ENCODE measurements at places on chromosomes 12 and 14.

DNA sequence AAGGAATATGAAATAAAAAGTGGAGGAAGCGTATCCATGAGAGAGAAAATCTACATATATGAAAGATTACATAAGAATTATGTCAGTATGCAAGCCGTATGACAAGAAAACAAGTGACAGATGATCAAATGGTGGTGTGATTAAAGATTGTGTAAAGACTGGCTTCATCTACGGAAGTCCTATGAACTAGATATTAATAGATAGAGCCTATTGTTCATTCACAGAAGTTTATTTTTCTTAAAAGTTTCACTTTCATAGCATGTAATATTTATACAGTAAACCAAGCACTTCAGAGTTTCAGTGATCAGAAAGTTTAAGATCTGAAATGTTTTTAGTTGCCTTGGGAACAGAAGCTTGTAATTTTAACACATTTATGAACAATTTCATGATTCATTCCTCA is 84.5 kb downstream of the VRK1 start:
- DNase-seq, result no peak

DNA sequence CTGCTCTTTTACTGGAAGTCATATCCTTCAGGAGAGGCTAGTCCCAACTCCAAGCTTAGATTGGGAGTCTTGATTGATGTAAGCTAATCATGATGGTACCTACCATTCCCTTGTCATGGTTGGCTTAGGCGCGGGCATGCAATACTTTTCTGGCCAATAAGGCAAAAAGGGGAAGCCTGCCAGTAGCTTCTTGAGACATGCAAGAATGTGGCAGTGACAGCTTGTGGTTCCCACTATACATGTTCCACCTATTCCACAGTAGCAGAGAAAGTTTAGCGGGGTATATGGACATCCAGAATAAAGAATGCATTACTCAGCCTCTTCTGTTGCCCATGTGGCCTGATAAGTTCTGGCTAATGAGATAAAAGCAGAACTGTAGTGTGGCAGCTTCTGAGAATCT is 55.0 kb downstream of the AP5M1 start:
- no peak for DNase-seq

DNA sequence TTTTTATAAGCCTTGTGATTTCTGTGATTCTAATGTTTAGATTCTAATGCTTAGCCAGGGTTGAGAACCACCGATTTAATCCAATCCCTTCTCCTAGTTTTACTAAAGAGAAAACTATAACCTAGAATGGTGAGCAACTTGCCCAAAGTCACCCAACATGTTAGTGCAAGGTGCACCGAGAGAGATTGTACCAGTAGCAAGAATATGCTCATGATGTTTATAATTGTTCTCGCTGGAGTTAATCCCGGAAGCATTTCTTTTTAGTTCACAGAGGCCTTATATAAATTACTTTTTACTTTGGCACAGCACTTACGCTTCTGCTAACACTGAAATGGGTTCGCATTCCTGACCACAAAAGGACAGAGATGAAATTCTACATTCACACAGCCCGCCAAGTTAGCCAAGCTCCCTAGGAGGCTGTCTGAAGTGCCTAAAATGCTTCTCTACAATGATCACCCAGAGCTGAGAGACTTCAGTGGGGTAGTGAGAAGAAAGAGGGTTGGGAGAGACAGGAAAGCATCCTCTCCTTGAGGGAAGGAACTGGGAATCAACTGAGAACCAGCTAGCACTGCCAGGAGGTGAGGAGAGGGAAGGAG is 579 bp upstream of the BLOC1S1 start:
- no peak for DNase-seq

DNA sequence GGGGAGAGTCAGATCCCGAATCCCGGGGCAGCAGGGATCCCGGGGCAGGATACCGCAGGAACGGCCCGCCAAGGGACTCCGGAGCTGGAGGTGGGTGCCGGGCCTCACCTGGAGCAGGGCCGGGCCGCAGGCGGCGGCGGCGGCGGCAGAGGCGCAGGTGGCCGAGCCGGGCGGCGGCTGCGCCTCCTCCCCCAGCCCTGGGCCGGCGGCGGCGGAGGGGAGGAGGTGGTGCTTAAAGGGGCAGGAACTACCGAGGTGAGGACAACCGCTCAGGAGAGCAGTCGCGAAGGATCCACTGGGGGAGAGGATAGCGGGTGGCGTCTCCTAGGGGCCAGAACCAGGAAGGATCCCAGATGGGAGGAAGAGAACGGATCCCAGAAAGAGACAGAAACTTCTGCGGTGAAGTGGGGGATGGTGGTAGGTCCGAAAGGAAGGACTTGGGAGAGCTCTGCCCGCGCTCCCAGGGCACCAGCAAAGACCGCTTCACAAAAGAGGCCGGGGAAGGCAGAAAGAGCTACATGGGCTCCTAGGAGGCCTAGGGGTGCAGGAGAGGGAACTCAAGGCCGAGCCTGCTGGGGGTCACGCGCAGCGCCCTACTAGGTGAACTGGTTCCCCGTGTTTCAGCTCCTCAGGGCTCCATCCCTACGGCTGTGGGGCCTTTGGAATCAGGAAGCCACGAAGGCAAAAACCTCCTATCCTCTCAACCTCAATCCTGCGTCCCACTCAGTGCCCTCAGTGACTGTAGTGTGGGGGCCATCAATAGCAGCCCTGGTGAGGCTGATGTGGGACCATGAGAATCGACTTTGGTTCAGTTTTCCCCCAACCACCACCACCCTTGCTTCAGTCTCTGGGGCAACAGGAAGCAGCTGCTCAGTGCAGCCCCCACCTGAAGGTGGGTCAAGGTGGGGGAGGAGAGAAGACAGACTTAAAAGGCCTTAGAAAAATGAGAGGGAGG is 5.0 kb upstream of the BAZ2A start:
- DNase-seq, result peak; percentile 50

DNA sequence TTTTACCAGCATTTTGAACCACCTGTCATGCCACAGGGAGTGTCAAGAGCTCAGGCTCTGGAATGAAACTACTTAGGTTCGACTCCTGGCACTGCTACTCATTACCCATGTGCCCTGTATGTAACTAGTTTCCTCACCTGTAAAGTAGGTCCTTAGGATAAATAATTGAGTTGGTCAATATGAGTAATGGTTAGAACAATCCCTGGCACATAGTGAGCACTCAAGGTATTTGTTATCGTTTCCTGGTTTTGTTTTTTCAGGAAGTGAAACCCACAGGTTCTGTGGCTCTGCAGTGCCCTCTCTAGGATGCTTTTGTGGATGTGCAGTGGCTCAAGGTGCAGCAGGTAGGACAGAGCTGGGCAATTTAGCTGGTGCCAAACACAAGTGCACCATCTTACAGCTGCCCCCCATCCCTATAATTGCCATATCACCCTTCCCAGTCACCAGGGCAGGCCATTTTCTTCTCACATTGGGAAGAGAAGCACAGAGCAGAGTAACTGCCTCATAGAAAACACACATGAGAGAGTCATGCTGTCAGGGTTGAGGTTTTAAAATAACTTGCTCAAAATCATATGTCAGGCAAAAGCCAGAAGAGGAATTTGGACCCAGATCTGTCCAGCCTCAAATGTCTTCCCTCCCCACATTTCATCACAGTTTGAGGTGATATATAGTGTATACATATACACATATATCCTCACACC is 297.5 kb downstream of the RPAP3 start:
- DNase-seq, result no peak

DNA sequence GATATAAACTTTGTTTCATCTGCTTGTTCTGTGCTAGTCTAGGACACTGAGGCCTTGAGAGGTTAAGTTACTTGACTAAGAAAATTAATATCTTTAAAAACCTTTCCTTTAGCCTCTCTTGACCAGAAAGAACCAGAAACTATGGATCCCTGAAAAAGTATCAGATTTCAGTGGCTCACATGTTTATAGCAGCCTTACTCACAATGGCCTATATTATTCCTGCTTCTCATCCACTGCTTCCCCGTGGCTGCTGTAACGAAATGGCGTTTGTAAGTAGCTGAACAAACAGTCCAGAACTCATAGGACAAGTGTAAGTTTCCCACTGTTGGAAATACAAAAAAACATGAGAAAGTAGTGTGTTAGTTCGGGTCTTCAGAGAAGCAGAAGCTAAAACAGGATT is 3.2 kb upstream of the PYGL start:
- DNase-seq, result no peak

DNA sequence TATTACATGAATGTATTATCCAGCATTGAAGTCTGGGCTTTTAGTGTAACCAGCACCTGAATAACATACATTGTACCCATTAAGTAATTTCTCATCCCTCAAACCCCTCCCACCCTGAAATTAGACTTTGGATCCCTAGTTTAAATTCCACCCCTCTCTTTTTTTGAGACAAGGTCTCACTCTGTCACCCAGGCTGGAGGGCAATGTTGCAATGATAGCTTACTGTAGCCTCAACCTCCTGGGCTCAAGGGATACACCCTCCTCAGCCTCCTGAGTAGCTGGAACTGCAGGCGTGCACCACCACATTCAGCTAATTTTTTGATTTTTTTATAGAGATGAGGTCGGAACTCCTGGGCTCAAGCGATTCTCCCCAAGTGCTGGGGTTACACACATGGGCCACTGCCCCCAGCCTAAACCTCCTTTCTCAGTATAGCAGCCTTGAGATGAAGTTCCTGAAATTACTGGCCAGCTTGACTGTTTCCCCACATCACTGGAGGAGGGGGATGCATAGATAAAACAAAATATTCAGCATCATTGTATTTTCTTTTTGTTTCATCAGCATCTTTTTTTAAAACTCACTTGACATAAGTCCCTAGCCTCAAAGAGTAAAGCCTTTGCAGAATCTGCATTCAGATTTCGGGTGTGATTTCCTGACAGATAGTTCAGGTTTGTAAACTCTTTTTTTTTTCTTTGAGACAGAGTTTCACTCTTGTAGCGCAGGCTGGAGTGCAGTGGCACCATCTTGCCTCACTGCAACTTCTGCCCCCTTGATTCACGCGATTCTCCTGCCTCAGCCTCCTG is 7.0 kb downstream of the PTPN11 start:
- no peak for DNase-seq

GRCh38 chr12:88553941-88554658 is 26.2 kb downstream of the KITLG start:
- DNase-seq, result no peak

DNA sequence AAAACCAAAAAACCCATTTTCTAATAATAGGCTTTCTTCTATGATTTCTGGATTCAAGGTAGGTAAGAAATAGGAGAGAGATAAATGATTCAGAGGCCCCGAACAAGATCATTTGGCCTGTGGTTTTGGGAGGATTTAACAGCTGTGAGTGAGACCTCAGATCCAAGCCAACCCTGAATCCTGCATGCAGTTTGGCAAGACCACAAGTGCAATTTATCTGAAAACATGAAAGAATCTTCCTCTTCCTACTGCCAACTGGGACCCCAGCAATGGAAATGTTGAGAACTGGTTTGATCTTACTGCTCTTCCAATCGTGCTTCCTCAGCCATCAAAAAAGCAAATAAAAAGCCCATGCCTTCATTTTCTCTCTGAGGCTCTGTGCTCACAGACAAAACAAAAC is 519.7 kb upstream of the TBX3 start:
- DNase-seq, result no peak

GRCh38 chr12:98873776-98874175 is 228.7 kb downstream of the APAF1 start:
- DNase-seq, result no peak

DNA sequence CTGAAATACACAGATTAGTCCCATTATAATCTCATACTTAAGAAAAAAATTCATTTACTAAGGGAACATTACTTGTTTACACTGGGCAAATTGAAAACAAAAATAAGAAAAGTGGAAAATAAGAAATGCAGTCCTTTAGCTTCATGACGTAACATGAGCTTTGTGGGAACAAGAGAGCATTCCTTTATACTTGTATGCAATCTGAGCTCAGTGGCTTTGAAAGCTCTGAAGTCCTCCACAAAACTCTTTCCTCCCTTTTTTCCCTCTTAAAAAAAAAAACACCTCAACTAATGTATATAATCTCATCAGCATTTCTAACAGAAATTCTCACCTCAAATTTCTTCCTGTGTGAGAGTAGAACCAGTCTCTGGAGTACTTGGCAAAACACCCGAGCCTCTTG is 76.9 kb upstream of the OTX2 start:
- DNase-seq, result no peak

DNA sequence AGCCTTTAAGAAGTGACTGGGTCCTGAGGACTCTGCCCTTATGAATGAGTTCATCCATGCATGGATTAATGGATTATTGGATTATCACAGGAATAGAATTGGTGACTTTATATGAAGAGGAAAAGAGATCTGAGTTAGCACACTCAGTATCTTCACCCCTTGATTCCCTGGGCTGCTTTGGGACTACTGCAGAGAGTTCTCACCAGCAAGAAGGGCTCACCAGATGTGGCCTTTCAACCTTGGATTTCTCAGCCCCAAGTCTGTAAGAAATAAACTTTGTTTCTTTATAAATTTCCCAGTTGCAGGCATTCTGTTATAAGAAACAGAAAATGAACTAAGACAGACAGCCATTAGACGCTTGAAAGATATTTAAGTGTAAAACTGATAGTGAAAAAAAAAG is 509.2 kb downstream of the FLRT2 start:
- DNase-seq, result no peak

- no peak for DNase-seq
These were observed 179.8 kb upstream of the NRXN3 start for GRCh38 chr14:77990337-77990736.
